ENCODE measurements at places on chromosomes 7 and 10.

DNA sequence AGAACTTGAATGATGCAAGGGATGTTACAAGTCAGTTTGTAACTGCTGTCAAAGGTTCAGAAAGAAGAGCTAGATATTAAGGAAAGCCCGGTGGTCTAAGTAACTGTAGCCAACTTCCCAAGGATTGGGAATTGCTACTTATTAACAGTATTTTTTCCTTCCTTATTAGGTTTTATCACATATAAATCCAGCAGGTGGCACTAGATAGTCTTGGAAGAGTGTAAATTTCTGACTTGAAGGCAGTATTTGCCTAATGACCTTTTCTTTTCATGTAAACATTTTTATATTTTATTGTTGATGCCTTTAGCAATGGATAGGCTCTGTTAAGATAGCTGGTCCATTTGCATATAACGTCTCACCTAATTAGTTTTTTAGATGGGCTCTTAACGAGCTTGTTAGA is 51.2 kb downstream of the ANLN start:
- no peak for DNase-seq

DNA sequence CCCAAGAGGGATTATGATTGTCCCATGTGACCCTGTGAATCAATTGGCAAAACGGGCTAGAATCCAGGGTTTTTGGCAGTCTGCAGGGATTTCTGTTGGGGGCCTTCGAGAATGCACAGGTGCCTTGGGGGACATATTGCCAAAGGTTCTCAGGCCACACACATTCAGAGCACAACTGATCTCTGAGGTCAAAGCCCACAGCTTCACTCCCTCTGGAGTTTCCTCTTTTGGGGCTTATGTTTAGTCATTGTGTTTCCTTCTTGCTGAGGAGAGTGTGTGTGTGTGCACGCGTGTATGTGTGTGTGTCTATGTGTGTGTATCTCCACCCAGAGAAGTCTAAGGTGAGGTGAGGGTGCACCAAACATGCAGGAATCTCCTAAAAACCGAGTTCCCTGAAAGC is 8.8 kb downstream of the PPIF start:
- DNase-seq = no peak

- DNase-seq = no peak
These were observed 13.4 kb downstream of the JAZF1 start for GRCh38 chr7:28166982-28167715.

DNA sequence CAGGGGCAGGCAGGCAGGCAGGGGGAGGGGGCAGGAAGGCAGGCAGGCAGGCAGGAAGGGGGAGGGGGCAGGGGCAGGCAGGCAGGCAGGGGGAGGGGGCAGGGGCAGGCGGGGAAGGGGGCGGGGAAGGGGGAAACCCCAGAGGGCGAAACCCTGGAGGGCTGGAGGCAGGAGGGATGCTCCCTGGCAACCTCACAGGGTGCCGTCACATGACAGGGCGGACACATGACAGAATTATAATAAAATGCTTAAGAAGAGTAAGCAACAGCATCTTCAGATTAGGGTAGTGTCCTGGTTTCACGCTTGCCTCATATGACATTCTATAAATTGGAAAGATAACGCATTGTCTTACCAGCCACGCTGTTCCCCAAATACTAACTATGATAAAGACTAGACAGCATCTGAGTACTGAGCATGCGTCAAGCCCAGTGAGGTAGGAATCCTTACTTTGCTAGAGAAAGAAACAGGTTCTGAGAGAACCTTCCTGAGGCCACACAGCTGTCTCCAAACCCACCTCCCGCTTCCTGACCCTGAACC is 131.6 kb downstream of the DIP2C start:
- no peak for DNase-seq

- peak; percentile 10 for DNase-seq
These were observed 44.2 kb upstream of the C10orf71 start for GRCh38 chr10:49254556-49255318.

DNA sequence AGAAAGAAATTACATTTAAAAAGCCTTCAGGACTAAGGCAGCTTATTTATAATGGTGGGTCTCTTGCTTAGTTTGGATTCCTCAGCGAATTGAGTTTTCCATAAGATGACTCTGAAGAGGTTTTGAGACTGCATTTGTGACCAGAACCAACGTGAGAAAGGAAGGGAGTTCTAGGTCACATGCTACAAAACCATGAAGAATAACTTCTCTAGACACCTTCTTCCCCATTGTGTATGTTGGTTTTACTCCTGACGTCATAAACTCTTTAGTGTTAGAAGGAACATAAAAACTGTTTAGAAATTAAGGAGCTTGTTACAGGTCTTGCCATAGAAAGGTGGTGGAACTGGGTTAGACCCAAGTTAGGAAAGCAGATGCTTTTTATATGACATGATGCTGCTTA is 11.1 kb downstream of the PTPN12 start:
- DNase-seq = no peak

DNA sequence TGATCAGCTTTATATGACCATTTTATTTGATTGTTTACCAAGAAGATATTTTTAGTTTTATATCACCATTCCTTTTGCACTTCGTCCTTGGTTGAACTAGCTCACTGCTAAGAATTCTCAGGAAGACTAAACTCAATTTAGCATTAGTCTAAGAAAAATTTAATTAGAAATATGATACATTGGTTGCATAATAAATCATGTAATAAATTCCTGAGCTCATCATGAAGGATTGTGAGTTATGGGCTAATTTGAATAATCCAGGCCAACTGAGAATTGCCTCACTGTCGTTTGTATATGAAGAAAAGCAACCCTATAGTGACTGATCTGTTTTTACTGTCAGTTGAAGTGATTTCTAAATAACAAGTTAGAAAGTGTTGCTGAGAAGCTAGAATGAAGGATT is 725.5 kb downstream of the DNAJB9 start:
- DNase-seq = no peak

GRCh38 chr7:38102507-38102906 is 75.5 kb upstream of the STARD3NL start:
- DNase-seq = no peak

- DNase-seq = no peak
These were observed 8.0 kb downstream of the SEMA3E start for GRCh38 chr7:83640731-83641537.

GRCh38 chr10:44267007-44267406 is 117.9 kb downstream of the CXCL12 start:
- DNase-seq = no peak

DNA sequence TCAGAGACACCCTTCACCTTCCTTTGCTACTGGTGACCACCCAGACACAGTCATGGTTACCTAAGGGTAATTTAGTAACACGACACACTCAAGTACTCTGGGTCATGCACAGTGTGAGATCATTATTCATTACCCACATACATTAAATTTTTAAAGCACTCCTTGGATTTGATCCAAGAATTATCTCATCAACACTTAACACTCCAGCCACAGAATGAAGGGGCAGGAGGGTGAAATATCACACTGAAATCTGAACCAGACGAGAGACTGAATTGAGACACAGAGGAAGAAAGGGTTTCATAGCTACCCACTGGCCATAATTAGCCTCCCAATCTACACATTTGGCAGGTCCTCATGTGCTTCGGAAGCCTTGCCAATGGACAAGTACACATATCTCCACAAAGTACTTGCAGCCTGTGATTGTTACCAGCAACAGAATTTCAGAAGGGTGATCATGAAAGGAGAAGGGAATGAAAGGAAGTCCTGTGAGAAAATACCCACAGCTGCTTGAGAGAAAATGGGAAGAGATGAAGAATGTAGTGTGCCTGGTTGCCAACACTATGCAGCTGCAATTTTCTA is 189.3 kb downstream of the POLR1F start:
- no peak for DNase-seq

DNA sequence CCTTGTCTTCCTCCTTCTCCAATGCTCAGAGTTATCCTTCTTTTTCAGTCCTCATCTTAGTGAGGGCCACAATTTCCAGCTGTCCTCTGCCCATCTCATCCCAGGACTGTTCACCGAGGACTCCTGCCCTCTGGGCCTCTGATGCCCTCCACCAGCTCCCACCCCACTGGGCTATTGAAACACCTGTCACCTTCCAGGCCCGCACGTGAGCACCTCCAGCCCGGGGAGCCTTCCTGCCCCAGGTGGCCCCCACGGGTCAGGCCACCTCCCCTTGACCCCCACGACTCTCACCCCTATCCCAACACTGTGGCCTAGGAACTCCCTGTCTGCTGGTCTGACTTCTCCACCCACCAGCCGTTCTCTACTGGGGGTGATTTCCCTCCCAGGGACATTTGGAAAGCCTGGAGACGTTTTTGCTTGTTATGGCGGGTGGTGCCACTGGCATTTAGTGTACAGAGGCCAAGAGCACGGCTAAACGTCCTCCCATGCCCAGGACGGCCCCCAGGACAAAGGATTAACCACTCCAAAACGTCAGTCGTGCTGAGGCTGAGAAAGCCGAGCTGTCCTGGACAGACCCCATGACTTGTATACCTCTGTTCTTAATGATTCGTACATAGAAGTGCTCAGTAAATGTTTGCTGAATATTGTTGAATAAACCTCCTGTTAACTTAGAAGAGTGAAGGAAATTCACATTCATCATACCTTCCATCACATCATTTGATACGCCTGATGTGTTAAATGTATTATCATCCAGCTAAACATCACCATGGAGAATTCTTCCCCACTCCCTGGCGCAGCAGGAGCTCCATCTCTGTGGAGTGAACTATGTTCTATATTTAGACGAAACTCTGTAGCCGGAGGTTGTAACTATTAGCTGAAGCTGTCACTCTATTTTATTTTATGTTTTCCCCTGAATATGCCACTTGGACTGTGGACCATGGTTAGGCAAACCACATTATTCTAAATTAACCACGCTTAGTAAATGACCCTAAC is 270.1 kb upstream of the SHH start:
- DNase-seq = no peak

DNA sequence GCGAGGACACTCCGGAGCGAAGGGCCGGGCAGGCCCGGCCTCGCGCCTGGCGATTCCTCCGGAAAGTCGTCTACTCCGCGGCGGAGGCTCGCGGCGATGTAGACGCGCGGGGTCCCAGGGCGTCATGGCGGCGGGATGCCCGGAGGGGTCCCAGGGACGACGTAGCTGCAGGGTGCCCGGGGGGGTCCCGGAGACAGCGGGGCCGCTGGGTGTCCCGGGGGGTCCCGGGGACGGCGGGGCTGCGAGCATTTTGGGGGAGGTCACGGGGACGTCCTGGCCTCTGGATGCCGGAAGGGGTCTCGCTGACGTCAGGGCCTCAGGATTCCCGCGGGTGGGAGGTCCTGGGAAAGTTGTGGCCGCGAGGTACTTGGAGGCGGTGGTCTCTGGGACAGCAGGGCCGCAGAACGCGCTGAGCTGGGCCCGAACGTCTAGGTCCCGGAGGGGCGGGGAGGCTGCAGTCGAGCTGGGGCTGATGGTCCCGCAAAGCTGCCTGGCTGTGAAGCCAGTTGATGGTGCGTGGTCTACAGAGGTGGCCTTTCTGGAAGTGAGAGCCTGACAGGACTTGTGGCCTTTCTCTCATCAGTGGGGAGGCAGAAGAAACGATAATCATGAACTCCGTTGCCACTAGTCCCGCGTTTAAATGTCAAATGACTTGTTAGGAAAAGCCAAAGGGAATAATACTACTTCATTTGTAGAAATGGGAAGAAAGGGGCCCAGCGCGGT is 637 bp downstream of the HSPA14 start:
- DNase-seq = no peak

GRCh38 chr7:157292258-157292657 is 44.5 kb upstream of the DNAJB6 start:
- no peak for DNase-seq

DNA sequence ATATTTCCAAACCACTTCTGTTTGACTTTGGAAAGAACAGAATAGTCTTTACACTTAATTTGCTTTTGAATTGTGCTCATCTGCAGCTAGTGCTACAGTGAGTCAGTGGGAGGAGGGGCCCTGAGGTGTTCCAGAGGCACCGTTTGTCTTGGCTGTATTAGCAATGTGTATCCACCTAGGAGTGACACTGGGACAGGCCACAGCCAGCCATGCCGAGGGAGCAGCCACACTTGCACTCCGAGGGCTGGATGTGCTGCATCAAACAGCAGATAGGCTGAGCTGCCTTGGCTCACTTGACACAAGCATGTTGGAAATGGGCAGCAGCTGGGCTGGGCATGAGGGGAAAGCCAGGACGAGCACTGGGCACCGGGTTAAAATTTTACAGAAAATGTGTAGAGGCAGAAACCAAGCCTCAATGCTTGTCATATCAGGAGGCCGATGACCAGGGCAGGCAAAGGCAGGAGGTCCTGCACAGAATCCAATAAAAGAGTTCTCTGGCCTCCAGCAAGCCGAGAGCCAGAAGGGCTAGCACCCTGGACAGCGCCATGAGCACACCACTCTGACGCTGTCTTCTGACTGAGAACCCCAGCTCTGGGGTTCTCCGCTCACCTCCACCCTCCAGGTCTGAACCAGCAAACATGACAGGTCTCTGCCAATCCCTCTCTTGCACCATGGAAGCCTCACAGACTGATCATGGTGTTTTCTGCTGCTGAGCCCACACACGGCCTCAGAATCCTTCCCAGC is 163.3 kb downstream of the GRID1 start:
- no peak for DNase-seq

DNA sequence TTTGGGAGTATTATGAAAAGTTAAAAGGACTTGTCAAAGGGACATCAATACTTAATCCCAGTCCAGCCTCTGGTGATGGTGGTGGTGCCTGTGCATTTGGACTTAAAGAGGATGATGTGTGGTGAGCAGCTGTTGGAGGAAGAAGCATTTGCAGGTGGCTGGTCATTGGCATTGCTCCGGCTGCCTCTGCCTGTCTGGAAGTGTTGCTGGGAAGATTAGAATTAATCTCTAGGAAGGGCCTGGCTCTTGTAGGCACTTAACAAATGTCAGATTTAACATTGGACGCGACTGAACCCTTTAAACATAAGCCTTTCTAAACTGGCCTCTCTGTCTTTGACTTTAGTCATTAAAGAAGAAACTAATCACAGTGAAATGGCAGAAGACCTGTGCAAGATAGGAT is 58.8 kb downstream of the FIGNL1 start:
- no peak for DNase-seq

- DNase-seq = no peak
These were observed 218.4 kb downstream of the GATA3 start for GRCh38 chr10:8272794-8273425.

GRCh38 chr7:135335628-135336139 is 102.0 kb downstream of the STRA8 start:
- DNase-seq = no peak

GRCh38 chr7:133315332-133316040 is 62.6 kb downstream of the EXOC4 start:
- no peak for DNase-seq

DNA sequence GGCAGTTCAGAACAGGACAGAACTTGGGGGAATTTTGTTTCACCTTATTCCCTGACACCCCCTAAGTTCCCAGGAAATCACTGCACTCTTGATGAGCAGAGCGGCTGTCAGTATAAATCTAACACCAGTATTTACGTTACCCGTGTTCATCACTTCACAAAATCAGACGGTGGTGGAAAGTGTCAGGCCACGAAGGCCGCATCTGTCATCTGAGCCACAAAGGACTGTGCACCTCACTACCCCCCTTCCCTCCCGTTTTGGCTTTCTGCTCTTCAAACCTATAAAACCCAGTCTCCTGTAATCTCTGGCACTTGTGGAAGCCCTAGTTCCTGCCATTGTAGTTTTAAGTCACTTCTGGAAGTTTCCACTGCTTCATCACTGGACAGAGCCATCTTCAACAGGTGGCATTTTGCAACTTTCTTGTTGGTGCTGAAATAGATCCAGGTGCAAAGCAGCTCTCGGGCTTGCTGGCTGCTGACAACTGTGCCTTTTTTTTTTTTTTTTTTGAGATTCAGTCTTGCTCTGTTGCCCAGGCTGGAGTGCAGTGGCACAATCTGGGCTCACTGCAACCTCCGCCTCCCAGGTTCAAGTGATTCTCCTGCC is 9.5 kb downstream of the ZFAND2A start:
- no peak for DNase-seq
